CD4-positive, alpha-beta T cell treated with Interleukin-17A for 1 hour (primary cell): ENCODE measurements at places on chromosomes 16 and 17.

DNA sequence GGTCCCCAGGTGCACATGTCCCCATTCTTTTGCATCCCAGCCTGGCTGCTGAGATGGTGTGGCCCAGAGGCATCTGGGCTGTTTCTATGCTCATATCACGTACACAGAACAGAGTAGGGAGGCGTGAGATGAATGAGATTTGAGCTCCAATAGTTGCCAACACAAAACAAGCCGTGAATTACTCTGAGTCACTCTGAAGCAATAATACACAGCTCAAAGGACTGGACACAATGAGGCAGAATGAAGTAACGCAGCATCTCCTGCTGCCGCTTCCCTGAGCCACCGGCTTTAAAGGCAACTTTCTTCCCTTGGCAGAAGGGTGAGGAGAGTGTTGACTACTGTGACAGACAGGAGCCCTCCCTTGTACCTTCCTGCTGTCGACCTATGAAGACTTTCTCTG is 33.9 kb upstream of the CLEC18B start:
- no peak for DNase-seq

DNA sequence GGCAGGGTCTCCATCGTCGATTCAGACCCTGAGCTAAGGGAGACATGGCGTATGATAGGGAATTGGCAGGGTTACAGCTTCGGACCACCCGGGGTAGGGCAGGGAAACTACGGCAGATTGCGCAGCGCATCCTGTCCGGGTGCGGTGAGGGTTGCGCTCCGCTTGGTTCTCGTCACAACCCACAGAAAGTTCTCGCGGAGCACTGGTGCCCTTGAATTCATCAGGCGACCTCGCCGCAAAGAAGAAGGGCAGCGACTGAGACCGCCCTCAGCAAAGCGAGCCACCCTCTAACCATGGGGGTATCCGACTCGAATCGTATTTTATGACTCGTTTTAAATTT is 1.2 kb downstream of the HS3ST3B1 start:
- peak; percentile 68 for DNase-seq

- no peak for DNase-seq
Observed at GRCh38 chr16:71296584-71297340, 7.6 kb upstream of the CMTR2 start.

DNA sequence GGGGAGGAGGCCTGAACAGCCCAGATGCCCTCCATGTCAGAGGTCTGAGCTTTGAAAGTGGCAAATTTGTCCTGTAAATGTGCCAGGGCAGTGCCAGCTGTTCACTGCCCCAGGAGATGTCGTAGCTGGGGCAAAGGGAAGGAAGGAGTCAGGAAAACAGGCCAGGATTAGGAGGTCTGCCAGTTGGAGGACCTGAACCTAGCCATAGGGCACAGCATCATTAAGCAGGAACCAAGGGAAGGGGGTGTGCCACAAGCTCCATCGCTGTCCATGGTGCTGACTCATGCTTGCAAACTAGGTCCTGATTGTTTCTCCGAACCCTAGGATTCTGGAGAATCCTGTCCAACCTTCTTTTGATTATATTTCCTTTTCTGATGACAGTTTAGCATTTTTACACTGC is 124.2 kb downstream of the TMEM132E start:
- peak; percentile 4 for DNase-seq

DNA sequence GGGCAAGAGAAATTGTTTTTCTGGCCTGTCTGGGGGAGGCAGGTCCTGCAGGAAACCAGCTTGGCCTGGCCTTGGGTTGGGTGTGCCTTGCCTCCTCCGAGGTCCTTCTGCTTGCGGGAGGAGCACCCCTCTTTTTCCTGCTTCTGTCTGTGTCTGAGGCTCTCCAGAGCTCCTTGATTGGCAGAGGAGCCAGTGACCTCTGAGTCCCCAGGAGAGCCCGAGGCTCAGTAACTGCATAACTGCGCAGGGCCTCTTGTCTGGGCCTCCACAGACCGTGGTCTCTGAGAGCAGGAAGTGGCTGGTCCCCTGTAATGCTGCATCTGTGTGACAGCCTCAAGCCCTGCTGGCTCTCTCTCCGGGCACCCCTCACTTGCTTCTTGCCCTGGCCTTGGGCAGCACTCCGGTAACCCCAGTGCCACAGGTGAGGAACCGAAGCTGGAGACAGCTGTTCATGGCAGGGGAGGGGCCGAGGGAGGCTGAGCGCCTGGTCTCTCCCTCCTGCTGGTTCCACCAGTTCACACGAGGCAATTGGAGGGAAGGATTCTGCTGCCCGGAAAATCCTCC is 1.6 kb downstream of the CAPN15 start:
- peak; percentile 40 for DNase-seq

- DNase-seq, result no peak
Observed at GRCh38 chr17:1071103-1071825, 74.3 kb downstream of the TIMM22 start.

GRCh38 chr17:31294231-31294630 is 2.8 kb downstream of the OMG start:
- no peak for DNase-seq

DNA sequence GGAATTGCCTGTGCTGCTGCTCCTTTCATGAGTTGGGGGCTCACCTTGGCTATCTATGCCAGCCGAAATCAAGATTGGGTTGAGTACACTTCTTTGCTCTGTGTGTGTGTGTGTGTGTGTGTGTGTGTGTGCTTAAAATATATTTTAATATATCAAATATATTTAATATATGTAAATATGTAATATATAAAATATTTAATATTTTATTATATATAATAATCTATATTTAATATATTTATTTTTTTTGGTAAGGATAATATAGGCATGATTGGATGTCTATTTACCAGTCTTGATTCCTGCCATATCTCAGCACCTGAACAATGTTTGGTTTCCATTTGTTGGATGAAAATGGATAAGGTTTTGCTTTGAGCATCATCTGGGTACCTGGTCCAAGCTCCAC is 399.3 kb downstream of the CA10 start:
- DNase-seq, result no peak

DNA sequence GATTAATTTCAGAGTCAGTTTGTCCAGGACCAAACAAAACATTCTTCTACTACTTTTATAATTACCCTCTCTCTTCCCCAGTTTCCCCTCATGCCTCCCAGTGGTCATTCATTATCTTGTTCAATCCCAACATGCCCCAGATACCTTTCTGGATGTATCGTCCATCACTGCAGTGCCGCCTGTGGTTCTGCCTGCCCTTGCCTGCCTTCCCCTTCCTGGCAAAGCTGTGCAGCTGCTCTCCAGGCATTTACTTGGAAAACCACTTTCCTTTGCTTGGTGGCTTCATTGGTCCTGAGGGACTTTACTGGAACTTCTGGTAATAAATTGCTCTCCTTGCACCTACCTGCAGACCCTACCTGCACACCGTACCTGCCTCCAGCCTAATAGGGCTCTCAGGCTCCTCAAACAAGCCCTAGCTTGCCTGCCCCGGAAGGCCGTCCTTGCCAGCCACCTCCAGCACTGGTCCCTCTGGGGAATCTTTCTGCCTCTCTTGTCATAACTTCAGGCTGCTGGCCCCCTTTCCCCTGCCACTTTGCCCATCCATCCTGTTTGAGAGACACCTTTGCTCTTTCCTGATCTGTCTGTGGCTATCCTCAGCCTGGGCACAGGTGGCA is 19.5 kb upstream of the MSI2 start:
- no peak for DNase-seq

DNA sequence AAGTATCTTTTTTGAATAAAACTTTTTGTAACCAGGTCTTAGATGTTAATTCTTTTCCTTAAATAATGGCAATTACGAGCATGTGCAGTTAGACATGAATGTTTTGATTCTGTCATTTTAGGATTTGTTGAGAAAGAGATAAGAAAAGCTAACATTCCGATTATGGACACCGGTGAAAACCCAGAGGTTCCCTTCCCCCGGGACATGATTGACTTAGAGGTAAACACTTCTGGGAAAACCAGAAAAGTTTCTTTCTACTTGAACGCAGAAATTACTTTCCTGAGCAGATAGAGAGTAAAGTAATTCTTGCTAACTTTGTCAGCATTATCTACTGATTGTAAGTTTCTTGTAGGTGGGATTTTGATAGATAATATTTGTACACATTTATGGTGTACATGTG is 9.2 kb downstream of the ATP6V0A1 start:
- DNase-seq, result no peak

DNA sequence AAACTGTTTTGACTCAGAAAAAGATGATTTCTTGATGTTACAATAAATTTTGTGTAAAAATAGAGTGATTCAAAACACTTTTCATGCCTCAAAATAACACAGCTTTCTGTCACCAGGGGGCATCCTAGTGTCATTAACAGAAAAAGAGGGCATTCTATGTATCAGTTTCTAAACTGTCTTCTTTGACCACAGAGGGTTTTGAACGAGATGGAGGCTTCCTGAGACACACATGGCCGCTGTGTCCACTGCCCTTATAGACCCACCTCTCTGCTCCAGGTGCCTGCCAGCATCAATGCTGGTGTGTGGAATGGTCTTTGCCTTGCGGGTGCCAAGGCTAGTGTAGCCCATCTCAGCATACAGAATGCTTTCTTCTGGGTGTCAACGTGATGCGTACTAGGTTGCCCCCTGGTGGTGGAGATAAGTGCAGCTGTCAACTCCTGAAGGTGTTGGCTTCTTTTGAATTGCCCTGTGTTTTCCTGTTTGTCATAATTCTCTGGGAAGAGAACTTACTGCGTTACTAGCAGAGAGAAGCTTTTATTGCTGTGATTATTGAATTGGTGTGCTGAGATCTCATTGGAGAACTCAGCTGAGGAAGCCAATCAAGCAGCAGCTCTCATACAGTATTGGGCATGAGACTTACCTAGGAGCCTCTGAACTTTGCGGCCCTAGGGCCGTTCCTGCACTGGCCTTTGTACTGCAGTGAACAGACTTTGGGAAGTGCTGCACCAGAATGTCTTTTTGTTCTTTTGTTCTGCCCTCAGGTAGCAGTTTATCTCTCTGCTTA is 38.6 kb downstream of the USP10 start:
- peak; percentile 81 for DNase-seq

GRCh38 chr17:81401723-81402529 is 6.7 kb downstream of the BAHCC1 start:
- DNase-seq, result no peak
